Type B pancreatic cell (in vitro differentiated cells): ENCODE measurements at places on chromosomes 5 and 9. TPM values are rescaled to one million over a fixed set of nuclear protein-coding genes. Genes with fewer than 3 reads are reported as not detected.

The ATP10B gene
- 4.0 and 4.6 TPM in 2 replicates for total RNA-seq

- no peak for DNase-seq
Measured at GRCh38 chr5:84885485-84886258, 501.0 kb upstream of the EDIL3 start.

DNA sequence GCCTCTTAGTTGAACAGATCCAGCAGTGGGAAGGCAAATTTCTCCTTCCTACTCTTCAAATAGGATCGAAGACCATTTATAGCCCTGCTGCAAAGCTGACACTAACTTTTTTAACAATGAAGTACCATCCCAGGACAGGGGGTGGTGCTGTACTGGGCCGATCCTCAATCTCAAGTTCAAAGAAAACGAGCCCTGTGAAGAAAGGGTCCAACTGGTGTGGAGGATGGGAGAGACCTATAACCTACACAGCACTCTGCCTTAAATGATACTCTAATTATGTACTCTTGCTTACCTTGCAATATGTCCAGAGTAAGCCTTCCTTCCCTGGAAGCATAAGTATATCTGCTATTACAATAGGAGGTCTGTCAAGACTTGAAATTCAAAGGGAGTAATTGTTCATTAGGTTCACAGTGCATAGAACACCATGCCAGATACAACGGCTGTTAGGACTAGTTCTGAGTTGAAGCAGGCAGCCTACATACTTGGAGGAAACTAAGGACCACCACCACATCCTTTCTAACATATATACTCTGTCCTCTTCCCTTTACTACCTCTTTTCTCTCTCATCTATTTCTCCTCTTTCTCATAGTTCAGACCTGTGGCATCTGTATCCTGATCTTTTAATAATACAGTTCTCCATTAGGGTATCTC is 6.2 kb downstream of the ETF1 start:
- no peak for DNase-seq

- no peak for DNase-seq
Measured at GRCh38 chr5:8417316-8418048, 548.5 kb downstream of the MTRR start.

The IRGM gene
- not detected in 2 replicates for total RNA-seq

The CATSPER3 gene
- 0.22 and 0.74 TPM in 2 replicates for total RNA-seq

The PCDHGB4 gene
- total RNA-seq: 13.0 and 15.6 TPM in 2 replicates

DNA sequence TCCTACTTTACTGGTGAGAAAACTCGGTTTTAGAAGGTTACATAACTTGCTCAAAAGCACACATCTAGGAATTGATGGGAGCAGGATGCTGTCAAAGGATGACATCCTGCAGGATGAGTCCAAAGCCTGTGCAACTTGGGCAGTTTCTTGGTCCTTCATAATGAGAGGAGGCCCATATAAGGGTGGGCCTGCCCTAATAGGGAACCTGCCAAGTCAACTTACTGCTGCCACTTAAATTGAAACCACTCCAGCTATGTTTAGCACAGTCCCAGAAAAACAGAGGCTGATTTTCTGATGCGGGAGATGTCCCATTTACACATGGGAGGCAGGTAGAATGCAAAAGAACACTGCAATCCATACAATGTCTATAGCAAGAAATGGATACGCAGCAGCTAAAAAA is 61.8 kb downstream of the FBXO38 start:
- no peak for DNase-seq

The SNCAIP gene
- total RNA-seq: 6.6 and 31.6 TPM in 2 replicates

DNA sequence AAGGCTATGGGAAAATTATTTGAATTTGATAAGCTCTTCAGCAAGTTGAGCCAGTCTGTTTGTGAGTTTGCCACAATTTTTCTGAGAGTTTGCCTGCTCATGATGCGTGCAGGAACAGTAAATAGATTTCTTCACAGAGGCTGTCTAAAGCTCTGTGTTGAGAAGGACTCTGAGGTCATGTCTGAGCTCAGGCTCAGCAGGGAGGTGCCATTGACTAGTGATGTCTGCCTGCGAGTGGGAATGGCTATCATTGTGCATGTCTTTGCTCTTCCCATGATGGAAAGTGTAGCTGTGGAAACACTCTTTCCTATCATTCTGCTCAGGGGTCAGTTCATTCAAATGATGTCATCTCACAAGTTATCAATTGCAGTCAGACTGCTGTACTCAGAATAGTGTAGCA is 142.8 kb downstream of the RASEF start:
- no peak for DNase-seq

- no peak for DNase-seq
Measured at GRCh38 chr9:8660383-8660782, 860.8 kb upstream of the DMAC1 start.

GRCh38 chr9:130662970-130663257 is 1.5 kb upstream of the PRDM12 start:
- no peak for DNase-seq

DNA sequence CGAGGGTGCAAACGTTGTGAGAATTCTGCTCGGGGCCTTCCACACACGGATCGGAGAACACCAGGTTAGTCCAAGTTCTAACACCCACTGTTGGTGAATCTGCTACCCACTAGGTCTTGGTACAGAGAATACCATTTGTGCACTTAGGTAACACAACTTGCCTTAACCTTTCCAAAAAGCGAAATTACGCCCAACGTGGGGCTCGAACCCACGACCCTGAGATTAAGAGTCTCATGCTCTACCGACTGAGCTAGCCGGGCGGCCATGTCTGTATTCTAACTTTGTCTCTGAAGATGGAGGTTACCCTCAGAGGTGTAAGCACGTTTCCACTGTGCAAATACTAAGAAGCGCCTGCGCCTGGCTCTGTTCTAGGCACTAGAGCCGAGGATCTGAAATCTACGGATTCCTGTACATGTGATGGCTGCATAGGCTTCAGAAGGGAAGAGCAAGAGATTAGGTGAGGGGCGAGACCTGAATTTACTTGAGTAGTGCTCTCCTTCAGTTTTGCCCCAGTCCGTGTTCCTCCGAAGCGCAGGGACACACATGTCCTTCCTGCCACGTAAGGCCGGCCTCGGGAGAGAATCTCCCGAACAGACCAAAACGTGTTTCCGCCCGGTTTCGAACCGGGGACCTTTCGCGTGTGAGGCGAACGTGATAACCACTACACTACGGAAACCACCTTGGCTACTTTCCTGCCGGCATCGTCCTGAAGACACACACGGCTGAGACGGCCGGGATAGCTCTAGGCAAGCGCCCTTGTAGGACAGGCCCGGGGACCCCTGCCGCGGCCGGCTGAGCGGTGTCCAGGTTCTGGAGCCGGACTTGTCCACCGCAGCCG is 1.1 kb upstream of the TRIM41 start:
- DNase-seq: peak; percentile 97

GRCh38 chr9:125600194-125600593 is 106.8 kb downstream of the MAPKAP1 start:
- DNase-seq: no peak

The CDH12 gene
- total RNA-seq: 7.8 and 10.2 TPM in 2 replicates

GRCh38 chr5:65483546-65484346 is 2.0 kb upstream of the ADAMTS6 start:
- no peak for DNase-seq

The NR6A1 gene
- 6.5 and 10.0 TPM in 2 replicates for total RNA-seq

- DNase-seq: no peak
Measured at GRCh38 chr9:114238472-114238871, 83.1 kb downstream of the COL27A1 start.
